ENCODE measurements at places on chromosomes 5 and 9.

- DNase-seq, result no peak
Measured at GRCh38 chr5:149641000-149641576, 59.8 kb downstream of the ARHGEF37 start.

- peak; percentile 56 for DNase-seq
Measured at GRCh38 chr9:84751921-84752320, 82.4 kb downstream of the NTRK2 start.

- DNase-seq, result no peak
Measured at GRCh38 chr9:93390953-93391515, 60.5 kb upstream of the FAM120A start.

GRCh38 chr9:121550569-121551512 is 51.2 kb upstream of the GGTA1 start:
- peak; percentile 78 for DNase-seq

DNA sequence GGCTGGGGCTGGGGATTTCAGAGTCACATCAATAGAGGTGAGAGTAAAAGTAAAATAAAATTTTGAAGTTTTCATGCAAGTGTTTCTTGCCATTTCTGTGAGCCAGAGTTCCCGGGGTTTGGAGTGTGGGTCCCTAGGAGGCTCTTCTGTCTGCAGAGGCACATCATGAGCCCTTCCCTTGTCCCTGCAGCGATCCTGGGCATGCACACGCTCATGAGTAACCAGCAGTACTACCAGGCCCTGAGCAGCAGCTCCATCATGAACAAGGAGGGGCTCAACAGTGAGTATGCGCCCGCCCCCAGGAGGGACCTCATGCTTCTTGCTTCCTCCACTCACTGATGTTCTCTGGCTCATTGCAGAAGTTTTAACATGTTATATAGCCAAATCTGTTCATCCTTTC is 61.1 kb downstream of the TMOD1 start:
- no peak for DNase-seq

- no peak for DNase-seq
Measured at GRCh38 chr9:126673689-126674364, 60.1 kb downstream of the LMX1B start.

GRCh38 chr5:140548300-140548688 is 832 bp downstream of the EIF4EBP3 start:
- DNase-seq, result no peak

- no peak for DNase-seq
Measured at GRCh38 chr5:169200125-169200778, 100.7 kb downstream of the SLIT3 start.

GRCh38 chr5:158565017-158565789 is 534.5 kb downstream of the EBF1 start:
- no peak for DNase-seq

DNA sequence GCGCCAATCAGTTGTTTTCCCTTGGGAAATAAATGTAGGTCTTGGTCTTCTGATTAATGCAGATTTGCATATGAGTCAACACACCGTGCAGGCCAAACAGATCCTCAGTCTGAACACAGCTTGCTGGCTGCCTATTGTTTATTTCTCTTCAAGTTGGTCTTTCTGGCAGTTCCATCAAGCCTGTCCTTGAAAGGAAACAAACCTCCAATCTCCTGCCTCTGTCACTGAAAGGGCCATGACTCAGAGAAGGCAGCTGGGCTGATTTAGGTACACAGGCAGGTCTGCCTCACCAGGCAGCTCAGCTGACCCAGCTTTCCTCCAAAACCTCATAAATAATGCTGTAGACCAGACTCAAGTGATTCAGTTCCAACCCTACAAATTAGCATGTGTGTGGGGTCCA is 175.9 kb downstream of the MAN2A1 start:
- DNase-seq, result no peak

DNA sequence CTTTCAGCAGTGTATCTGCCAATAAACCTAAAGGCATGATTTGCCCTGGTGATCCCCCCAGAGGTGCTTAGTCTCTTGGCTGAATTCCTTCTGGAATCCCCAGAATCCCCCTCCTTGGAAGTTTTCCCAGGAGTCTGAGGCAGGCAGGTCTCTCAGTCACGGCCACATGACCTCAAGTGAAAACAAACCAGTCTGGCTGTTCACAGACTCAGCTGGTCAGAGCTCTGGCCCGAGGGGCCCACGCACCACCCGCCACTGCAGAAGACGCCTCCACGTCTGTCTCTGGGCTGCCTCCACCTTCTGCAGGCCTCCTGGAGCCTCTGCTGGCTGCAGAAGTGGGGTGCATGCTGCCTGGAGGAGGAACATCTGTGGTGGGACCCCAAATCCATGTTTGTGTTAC is 52.5 kb downstream of the HRH2 start:
- no peak for DNase-seq

DNA sequence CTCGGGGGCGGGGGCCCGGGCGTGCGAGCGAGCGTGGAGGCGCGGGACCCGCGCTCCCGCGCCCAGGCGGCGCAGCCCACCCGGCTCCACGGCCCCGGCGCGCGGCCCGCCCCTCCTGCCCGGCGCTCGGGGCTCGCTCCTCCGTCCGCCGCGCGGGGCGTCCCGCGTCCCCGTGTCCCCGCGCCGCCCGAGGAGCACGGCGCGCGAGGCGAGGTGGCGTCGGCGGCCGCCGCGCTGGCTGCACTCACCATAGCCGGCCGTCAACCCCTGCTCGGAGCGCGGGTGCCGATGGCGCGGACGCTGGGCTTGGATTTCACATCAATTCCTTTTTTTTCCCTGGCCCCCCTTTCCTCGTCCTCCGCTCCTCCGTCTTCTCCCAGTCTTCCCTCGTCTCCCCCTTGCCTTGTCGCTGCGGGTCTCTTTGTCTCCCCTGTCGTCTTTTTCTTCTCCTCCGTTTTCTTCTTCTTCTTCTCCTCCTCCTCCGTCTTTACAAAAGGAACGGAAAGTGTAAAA is 494 bp downstream of the PTCH1 start:
- no peak for DNase-seq

DNA sequence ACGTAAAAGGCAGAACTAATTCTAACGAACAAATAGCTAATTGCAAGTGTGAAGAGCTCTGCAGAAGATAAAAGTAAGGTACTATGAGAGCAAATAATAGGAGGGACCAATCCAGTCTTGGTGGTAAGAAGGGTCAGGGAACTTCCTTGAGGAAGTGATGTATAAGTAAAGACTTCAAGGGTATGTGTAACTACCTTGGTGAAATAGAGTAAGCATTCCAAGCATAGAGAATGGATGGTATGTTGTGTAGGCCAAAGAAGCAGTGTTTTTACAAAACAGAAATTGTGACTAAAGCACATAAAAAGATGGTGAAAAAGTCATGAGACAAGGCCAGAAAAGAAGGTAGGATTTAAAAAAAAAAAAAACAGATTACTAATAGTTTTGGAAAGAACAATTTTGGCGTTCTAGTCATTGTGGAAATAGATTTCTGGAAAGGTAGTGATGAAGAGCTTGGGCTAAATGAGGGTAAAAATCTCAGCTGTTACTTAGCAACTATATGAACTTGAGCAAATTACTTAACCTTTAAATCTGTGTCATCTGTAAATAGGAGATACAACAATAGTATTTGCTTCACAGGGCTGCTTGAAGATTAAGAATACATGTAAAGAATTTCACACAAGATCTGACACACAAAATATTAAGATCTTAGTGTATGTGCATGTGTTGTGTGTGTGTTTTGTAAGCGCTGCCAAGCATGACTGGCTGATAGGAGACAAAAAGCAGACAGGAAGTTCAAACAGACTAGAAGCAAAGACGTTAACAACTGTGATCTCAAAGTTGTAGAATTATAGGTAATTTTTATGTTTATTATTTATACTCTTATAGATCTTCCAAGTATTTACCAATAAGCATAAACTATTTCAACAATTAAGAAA is 73.5 kb downstream of the NR6A1 start:
- no peak for DNase-seq

- DNase-seq, result no peak
Measured at GRCh38 chr5:100643473-100643872, 108.3 kb downstream of the FAM174A start.

- DNase-seq, result no peak
Measured at GRCh38 chr5:103461243-103461642, 101.3 kb downstream of the NUDT12 start.

DNA sequence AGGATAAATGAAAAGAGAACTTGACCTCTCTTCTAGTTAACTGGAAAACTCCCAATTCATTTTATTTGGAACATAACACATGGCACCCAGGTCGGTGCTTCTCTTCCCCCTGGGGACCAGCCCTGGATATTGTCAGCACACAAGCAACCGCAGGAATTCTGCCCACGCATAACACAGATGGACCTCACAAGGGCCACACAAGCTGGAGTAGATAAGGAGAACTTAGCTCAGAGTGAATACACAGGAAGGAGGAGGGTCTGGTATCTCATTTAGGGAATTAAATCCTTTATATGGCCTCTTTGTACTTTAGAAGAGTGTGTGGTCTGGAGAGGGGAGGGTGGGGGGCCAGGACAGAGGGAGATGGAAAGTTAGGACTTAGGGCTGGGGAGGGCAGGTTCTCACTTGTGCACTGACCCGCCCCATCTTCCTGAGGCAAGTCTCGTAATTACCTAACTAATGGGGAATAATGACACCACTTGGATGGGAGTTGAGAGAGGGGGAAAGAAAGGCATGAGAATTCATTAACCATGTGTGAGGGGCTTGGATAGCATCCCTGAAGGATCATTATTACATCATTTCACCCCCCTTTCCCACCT is 341.2 kb upstream of the WWC1 start:
- no peak for DNase-seq

DNA sequence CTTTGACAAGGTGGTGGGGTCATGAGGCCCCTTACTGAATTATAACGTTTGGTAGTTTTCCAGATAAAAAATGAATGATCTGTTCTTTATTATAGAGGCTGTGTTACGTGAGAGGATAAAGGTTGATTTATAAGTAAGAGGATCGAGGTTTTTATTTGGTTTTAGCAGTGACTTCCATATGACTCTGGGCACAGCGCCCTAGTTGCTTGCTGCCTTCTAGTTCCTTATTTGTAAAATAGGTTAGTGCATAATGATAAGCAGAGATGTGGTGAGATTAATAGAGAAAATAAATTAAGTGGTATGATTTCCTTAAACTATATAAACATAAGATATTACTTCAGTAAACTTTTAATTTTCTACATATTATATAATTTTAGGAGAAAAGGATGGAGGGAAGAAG is 29.8 kb downstream of the MRRF start:
- DNase-seq, result no peak

GRCh38 chr5:66553916-66554575 is 42.1 kb upstream of the MAST4 start:
- DNase-seq, result peak; percentile 71

GRCh38 chr5:96037128-96037527 is 75.5 kb upstream of the ELL2 start:
- no peak for DNase-seq

- DNase-seq, result no peak
Measured at GRCh38 chr5:169458221-169458620, 125.4 kb upstream of the SPDL1 start.

- peak; percentile 72 for DNase-seq
Measured at GRCh38 chr5:171907725-171908343, 98.6 kb downstream of the FBXW11 start.

DNA sequence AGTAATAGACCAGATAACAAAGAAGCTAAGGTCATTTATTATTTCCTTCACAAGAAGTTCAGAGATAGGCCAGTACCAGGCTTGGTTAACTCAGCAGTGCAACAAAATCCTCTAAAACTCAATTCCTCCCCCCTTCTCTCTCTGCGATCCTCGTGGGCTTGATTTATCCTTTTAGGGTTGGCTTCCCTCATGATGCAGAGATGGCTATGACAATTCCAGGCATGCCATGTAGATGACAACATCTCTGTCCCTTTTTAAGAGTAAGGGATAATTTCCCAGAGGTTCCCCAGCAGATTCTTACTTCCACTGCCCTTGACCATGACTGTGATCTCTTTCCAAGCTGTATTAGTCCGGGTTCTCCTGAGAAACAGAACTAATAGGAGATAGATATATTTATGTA is 28.7 kb upstream of the DAP start:
- DNase-seq, result no peak

DNA sequence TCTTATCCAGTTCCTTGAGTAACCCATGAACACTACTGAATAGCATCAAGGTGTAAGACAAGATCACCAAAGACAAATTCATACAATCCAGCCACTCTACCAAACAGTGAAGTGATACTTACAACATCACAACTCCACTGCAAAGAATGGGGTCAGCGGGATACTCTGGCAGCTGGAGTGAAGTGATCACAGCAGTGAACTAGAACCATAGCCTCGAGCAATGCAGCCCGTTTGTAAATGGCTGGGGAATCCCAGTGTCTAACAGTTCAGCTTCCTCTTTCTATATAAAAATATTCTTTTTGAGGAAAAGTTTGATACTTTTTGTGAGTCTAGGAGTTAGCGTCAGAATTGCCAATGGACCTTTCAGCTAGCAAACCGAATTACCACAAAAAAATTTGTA is 515.2 kb downstream of the ZNF608 start:
- no peak for DNase-seq

DNA sequence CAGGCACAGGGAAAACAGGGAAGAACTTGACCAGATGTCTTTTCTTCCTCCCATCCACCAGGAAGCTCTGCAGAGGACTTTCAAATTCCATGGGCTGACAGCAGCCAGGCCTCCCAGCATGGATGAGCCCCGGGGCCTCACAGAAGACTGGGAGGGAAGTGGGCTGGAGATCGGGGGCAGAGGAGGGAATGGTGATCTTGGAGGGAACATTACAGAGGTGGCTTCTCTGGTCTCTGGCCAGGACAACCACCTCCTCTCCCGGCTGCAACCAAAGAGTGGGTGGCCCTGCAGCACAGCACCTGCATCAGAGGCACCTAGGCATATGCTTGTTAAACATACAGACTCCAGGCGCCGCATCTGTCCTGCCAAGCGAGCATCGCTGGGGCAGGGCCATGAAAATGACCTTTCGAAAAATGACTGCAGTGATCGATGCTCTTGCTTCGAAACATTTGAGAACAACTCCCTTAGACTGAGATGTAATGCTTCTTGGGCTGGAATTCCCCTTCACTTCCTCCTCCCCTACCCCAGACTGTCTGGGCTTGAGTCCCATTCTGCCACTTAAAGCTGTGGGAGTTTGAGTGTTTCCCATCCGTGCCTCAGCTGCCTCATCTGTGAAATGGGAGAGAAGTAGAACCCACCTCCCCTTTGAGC is 68.7 kb upstream of the UNC5A start:
- DNase-seq, result no peak

GRCh38 chr9:128636556-128637530 is 19.8 kb downstream of the DYNC2I2 start:
- DNase-seq, result no peak

DNA sequence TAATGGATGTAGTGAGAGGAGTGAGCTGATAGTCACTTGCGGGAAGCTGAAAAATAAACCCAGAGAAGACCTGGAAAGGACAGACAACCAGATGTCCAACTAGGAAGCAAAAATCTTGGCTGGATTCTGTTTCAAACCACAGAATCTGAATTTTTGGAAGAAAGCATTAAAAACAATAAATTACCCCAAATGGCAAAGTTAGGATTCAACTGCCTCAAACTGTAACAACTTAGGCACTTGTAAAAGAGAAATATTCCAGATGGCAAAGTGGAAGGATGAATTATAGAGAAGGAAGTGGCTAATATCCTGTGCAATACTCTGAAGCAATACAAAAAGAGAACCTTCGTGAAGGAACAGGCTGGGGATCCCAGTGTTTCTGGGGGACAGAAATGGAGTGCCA is 46.8 kb upstream of the SLIT3 start:
- no peak for DNase-seq

GRCh38 chr5:103397739-103398581 is 139.4 kb downstream of the MACIR start:
- no peak for DNase-seq

Measured in activated CD4-positive, alpha-beta T cell treated with anti-CD3 and anti-CD28 coated beads, Interleukin-2, amount 50 U/mL, for 16 hours (primary cell).